ENCODE measurements at places on chromosomes 7 and 10.

GRCh38 chr10:70584366-70584765 is 18.2 kb downstream of the PRF1 start:
- DNase-seq: no peak

DNA sequence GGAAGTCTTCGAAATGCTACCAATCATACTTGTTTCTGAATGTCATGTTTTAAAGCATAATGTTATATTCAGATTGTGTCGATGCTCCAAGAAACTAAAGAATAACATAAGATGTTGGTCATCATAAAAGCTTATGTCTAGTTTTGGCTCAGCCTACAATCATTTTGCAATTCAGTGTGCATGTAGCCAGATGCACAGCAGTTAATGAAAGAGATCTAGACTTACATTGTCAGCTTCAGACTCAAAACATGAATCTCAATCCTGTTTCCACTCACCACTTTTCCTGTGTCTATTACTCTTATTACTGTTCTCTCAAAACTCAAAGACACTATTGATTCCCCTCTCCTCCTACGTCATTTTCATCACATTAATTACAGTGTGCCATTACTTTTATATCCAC is 21.4 kb downstream of the TMEM196 start:
- no peak for DNase-seq

DNA sequence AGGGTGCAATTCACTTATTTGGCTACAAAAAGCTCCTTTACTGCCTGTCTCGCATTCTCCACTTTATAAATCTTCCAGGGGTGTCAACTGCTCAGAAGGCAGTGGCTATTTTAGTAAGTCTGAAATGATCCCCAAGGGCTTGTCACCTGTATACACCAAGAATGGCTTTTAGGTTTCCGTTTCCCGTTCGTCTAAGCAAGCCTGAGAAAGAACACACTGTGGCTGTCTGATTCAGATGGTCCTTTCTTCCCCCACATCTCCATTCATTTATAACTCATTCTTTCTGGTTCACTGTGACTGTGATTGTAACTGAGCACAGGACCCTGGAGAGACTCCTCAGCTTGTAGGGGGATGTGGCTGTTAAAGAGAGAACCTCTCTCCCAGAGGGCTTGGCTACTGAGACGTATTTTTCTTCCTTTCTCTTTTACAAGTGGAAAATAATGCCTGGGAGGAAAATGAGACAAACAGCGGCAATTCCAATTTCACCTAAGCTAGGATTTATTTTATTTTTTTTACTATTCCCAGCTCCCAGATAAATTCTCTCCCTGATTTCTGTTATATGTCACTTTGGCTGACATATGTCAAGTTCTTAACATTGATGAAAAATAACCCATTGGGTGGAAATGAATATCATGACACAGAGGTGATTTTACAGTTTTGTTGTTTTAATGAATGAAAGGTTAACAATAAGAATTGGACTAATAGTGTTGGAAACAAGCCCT is 129.3 kb downstream of the FAM107B start:
- DNase-seq: no peak

GRCh38 chr7:51539840-51540239 is 223.2 kb upstream of the COBL start:
- no peak for DNase-seq
